ENCODE measurements at places on chromosomes 1 and 21. TPM values are rescaled to one million over a fixed set of nuclear protein-coding genes. Genes with fewer than 3 reads are reported as not detected.

DNA sequence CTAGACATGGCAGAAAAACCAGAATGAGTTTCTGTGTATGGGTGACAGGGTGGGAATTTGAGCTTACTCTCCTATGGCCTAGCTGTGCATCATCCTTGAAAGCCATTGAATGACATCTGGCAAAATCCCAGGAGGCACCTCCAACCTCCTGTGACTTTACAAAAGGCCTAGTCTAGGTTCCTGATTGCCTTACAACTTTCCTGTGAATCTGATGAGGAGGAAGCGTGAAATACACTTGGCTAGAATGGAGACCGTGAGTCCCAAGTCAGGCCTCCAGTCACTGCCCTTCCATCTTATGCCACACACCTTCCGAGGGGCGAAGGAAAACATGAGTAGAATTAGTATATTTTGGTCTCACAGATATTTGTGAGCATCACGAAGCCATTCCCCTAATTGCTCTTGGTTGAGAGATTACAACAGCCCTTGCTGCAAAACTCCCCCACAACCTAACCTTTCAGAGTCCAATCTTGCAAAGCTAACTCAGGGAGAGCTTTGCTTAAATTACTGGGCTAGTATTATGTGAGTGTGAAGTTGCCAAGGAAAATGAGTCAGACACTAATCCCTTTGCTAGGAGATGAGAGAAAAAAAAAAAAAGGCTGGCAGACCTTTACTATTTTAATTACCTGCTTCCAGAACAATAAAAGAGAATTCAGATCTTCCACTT is 36.3 kb upstream of the PAXBP1 start:
- no peak for DNase-seq

DNA sequence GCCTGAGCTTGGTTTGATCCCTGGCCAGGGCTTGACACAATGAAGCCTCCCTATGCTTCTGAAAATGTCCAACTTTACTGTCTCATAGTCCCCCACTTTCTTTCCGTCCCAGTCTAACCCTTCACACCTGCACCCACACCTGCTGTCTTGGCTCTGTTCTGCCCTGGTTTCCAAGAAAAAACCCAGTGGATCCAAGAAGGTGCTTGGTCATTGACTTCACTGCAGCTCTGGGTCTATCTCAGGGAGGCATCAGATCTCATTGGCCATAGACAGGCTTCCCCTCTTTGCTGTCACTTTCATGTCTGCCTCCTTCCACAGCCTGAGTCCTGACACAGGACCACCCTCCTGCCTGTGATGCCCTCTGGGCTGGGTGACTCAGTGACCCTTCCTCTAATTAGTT is 37.8 kb upstream of the ETV3 start:
- no peak for DNase-seq

DNA sequence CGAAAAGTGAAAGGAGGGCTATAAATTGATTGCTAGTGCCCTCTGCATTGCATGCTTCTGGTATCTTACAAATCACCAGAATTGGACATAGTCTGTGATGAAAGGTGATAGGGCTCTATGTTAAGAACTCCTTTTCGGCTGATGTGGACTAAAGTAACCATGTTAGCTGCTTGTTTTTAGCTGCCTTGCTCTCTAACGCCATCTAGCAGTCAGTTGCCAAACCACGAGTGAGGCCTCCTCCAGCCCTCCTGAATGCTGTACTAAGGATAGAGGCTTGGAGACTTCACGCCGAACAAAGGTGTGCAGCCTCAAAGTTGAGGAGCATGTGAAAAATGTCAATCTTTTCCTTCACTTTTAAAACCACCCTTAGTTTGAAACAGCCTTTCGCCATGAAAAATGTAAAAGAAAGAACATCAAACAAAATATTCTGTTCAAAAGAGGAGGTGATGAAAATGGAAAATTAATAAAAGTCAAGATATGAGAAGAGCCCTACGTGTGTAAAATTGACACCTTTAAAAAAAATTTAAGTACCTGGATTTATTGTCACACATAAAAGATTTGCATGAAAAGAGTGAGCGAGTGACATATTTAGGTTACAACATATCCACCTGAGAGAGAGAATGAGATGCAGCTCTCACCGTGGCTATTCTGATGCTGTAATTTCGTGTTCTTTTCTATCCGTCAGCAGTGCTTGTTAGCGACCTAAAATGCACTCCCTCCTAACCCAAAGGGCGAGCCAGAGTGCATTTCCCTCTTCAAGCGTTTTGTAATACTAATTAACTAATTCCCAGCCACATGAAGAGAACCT is 8.1 kb downstream of the LRRC53 start:
- DNase-seq, result no peak

- no peak for DNase-seq
These were observed 46.2 kb downstream of the DYRK1A start for GRCh38 chr21:37412603-37413360.

DNA sequence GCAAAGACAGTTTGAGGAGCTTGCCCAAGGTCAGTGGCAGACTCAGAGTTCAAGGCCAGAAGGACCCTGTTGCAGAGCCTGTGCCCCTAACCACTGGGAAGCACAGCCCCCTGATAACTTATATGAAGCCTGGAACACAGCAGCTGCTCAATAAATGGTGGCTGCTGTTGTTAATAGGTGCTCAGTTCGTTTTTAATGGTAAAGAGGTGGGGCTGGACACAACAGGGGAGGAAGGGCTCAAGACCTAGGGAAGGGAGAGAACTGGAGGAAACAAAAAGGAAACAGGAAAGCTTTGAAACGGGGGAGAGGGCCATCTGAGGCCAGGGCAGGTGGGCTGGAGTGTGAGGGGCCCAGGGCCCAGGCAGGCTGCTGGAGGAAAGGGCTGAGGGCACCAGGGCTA is 125.4 kb downstream of the LACTBL1 start:
- DNase-seq, result no peak

GRCh38 chr1:205015241-205015640 is 27.8 kb upstream of the CNTN2 start:
- DNase-seq, result no peak

DNA sequence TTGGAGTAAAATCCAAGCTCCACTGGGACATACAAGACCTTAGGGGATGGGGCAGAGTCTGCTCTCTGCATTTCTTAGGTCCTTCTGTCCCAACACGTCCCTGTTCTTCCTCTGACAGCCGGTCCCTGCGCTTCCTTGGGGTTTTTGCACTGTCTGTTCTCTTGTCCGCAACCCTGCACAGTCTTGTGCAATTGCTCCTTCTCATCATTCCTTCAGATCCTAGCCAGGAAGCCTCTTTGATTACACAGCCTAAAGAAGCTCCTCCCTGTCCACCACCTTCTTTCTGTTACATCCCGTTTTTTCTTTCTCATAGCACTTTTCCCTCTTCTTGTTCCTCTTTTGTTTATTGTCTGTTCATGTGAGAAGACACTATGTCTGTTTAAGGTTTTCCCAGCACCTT is 19.9 kb downstream of the ACOT11 start:
- no peak for DNase-seq

Gene SLC44A5
- polyA plus RNA-seq, result 17.0 TPM

Gene TNFAIP8L2
- 2.9 TPM for polyA plus RNA-seq

Gene SYT2
- polyA plus RNA-seq, result 2.0 TPM

Gene ADGRB2
- polyA plus RNA-seq, result 12.0 TPM
